ENCODE measurements at places on chromosomes 11 and 22.

DNA sequence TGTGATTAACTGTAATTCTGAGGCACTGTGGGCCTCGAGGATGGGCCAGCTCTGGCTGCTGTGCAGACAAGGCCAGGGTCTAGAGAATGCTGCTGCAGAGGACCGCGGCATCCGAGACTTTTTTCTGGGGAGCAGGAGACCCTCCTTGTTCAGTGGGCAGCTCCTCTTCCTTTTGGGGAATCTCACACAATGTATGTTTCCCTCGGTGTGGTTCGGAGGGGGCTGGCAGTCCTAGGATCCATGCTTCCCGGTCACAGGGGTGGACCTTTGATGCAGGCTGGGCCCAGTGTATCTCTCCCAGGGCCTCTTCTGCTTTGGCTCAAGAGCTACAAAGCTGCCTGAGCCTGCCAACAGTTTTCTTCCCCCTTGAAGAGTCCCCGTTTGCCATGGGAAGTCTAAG is 31.5 kb downstream of the MYEOV start:
- no peak for DNase-seq

DNA sequence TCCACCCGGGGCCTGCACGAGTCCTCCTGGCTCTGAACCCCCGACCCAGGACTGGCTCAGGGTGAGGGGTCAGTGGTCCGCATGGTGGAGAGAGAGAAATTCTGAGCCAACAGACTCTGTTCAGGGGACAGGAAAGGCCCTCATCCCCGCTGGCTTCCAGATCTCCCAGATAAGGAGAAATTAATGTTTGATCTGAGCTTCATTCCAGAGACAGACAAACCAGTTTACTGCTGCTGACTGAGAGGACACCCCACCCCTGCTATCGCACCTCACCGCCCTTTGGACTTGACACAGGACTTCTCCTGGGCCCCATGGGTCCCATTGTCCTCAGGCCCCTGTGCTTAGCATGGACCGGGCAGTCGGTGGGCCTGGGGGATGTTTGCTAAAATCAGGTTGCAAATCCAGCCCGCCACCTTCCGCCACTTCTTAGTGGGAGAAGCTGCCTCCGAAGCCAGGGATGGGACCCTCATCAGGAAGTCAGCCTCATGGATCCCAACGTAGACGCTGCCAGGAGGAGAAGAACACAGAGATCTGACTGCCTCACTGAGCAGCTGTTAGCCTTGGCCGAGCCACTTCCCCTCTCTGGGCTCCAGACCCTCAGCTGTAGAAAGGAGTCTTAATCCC is 11.2 kb upstream of the UPK3A start:
- DNase-seq: no peak

DNA sequence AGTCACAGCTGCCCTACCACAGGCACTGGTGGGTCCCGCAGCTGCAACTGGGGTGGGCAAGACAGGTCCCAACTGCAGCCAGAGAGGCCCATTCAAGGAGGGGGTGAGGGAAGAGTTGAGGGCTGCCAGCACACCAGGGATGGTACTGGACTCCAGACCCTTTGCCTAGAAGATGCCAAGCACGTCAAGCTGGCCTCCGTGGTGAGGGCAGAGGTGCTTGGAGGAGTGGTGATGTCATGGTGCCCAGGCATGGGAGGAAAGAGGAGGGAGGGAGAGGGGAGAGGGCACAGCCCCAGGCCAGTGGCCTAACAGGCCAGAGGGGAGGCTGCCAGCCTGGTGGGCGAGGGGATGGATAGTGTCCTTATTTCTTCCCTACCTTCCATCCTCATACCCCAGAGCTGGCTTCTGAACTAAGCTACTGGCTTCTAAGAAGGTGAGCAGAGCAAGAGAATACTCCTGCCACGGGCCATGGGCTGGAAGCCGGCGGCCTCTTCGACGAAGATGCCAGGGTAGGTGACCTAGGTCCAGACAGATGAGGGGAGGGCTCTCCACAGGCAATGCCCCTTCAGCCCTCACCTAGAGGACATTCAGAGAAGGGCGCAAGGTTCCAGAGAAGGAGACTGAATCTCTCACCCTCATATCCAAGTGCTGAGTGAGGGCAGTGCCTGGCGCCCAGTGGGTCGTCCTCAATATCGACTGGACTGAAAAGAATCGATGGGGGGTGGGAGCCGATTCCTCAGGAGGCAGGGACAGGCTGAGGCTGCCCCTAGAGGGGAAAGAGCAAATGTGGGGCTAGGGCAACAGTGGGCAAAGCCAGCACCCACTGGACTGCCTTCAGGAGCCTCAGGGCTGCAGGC is 1.8 kb downstream of the SYT7 start:
- DNase-seq: no peak

- DNase-seq: no peak
These were observed 19.3 kb downstream of the FLRT1 start for GRCh38 chr11:64055077-64055476.

Measured in COR-L47 (cell line).